ENCODE measurements at places on chromosomes 16 and 17.
A peak's percentile ranks its signal among the peaks of the same experiment; 100 is the strongest.

GRCh38 chr17:45277216-45277849 is 15.4 kb upstream of the SPATA32 start:
- peak; percentile 90 for DNase-seq

- DNase-seq: no peak
Observed at GRCh38 chr17:17815436-17816200, 21.2 kb downstream of the SREBF1 start.

DNA sequence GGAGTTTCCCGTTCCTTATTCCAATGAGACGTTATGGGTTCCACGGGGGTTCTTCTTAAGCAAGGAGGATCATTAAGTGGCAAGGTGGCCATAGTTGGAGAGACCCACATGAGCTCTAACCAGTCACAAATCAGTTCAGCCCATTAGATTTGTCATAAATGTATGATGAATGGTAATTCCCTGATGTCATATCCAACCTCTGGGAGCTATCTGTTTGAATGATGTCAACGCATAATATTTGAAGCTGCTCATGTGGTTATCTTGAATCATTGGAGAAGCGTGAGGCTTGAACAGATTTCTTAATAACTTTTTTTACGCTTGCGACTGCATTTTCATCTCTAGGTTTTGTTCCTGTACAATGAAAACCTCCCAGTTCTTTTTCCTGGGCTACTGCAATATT is 270.4 kb upstream of the EEF2KMT start:
- no peak for DNase-seq

DNA sequence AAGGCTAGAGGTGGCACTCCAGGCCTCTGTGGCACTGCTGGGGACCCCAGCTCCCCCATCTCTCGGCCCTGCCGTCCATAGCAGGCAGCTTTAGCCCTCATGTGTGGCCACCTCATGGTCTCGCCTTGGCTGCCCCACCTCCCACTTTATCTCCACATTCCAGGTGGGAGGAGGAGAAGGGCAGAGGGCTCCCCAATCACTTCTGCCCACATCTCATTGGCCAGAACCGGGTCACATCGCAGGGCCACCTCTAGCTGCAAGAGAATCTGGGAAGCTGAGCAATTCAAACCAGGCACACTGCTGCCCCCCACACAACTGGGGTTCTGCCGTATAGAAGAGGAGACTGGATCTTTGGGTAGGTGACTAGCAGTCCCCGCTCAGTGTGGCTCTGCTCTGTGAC is 1.6 kb downstream of the DRC7 start:
- no peak for DNase-seq

DNA sequence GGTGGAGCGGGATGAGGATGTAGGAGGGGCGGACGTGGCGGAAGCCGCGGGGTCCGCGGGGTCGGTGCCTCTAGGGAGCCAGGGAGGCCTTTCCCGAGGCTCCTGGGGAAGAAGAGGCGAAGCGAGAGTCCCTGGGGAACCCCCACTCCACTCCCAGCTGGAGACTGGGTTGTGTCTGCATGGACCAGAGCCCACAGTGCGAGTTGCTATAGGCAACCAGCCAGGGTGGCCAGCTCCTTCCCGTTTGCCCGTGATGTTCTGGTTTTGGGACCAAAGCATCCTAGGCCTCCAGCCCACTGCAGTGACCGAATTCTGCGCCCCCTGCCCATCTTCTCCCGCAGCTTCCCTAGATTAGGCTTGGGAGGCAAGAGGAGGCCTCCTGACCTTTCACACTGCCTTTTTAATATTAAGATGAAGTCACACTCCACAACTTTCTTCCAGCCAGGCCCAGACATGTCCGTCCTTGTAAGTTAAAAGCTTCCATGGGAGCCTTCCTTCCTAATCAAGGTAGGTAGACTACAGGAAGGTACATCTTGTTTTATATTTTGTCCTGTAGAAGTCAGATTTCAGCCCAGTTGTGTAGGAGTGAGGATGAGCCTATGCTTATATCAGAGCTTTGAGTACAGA is 469 bp downstream of the AMZ2 start:
- no peak for DNase-seq

Data from NB4 (cell line).